ENCODE measurements at places on chromosomes 2 and 18.

DNA sequence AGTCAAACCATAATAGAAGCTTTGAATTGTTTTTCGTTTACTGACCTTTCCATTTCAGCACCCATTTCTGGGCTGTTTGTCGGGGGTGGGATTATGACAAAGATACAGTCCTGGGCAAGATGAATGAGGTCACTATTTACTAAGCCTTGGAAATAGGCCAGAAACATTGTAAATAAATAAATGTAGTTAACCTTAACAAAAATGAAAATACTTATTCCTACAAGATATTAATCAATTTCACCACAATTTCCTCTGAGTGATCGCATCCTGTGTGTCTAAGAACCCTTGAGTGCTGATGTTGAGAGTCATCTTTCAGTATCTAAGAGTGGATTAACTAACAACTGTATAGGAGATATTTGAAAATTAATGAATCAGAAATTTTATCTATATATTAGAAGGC, 14.0 kb downstream of the ITGA4 start:
- DNase-seq = no peak

- no peak for DNase-seq
Observed at GRCh38 chr2:5617358-5617757, 74.8 kb upstream of the SOX11 start.

DNA sequence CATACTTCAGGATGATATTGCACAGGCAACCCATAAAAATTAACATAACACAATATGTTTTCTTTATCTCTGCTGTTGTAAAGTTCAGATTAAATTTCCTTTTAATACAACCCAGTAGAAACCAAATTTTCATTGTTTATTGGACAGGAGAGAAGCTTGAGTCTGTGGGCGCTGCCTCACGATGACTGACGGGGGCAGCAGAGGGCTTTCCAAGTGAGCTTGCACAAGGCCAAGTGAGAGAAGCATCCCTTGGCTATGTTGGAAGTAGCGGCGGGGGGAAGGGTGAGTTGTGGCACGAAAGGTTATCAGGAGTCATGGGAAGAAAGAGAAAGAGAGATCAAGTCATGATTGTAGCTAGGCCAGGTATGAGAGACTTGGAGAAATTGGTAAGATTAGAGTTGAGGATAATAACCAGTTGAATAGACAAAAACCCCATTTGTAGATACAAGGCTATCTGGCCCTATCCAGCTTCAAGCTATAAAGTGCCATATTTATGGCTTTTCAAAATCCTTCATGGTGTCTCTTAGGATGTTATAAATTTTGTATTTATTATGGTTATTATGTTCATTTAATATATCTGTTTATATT, 413.7 kb upstream of the FAM98A start:
- no peak for DNase-seq

- no peak for DNase-seq
Observed at GRCh38 chr2:45890819-45891218, 239.3 kb downstream of the PRKCE start.
